HFFc6 (cell line): ENCODE measurements at places on chromosomes 6 and 20.

DNA sequence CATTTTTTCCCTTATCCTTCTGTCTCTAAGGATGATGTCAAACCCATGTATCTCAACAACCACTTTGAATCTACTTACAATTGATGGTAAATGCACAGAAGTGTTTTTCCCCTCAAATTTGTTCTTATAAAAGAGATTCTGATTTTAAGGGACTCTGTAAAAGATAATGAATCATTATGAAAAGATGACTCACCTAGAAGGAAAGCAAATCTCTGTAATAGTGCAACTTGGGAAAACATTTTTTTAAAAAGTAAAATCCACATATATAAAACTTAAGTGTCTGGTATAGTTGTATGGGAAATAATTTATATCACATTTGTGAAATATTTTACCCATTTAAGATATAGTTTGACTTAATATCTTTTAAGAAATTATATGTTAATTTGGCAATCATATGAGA lies 137.0 kb downstream of the TINAG start:
- no peak for DNase-seq

DNA sequence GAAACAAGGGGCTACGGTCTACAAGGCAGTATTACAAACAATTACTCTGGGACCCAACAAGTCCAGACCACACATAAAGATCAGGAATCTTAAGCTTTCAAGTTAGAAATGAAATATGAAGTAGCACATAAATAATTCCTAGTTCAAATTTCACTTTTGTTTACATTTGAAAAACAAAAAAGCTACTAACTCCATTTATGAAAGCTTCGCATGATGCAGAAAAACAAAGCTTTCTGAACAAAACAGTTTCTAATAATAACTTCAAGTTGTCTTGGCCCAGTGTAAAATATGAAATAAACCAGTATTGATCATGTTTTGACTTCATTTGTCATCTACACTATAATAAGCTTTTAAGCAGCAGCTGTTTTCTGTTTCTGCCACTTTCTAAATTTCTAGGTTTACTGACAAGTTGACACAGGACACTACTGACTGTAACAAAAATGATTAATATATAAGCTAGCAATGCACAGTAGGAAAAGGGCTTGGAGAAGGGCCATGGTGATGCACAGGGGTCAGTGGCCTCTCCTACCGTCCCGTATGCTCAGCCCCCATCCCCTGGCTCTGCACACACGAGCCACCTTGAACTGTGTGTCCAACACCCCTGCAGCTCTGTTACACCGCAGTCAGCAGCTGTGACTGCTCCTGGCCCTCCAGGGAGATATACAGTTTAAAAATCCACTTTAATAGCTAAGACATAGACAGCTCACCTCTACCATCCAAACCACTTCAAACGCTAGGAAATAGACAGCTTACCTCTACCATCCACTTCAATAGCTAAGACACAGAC lies 13.3 kb upstream of the RAB22A start:
- DNase-seq, result no peak

GRCh38 chr20:10462516-10462915 lies 27.4 kb downstream of the SLX4IP start:
- no peak for DNase-seq

DNA sequence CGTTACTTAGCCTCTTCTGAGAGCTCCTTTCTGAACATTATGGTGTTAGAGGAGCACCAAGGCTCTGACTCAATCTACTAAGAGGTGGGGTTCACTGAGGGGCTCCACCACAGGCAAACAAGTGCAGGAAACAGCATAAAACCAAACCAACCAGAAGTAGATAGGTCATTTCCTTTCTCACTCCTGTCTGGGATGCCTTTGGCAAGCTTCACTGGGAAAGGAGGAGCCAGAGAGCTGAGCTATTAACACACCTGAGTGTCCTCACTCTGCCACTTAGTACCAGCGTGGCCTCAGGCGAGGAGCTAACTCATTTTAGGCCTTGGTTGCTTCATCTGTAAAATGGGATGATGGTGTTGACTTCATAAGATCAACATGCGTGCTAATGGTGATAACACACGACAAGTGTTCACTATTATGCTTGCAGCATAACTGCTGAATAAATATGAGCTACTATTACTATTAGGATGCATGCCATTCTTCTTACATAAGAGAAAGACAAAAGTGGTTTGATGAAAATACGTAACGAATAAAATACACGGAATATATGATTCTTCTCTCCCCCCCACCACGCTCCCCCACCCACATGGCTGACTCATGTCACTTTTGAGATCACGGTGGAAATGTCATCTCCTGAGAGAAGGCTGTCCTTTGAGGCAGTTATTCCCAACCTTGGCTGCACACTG lies 185.4 kb downstream of the BCAS1 start:
- DNase-seq, result no peak

DNA sequence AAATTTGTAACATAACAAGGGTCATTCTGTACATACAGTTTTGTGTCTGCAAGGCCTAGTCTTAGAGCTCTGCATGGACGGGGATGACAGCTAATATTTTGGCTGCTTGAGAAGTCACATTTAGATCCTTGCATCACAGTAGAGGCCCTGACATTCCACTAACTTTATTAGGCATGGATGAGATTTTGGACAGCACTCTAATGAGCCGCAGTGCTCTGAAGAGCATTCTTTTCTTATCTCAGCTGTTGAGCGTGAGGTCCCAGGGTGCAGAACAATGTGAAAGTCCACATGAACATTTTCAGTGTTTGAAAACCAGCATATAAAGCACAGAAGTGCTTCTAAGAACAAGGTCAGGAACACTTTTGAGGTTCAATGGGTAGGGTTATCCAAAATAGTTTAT lies 58.9 kb downstream of the IPCEF1 start:
- DNase-seq, result no peak

GRCh38 chr20:23639490-23639958 lies 1.8 kb upstream of the CST3 start:
- DNase-seq, result no peak

DNA sequence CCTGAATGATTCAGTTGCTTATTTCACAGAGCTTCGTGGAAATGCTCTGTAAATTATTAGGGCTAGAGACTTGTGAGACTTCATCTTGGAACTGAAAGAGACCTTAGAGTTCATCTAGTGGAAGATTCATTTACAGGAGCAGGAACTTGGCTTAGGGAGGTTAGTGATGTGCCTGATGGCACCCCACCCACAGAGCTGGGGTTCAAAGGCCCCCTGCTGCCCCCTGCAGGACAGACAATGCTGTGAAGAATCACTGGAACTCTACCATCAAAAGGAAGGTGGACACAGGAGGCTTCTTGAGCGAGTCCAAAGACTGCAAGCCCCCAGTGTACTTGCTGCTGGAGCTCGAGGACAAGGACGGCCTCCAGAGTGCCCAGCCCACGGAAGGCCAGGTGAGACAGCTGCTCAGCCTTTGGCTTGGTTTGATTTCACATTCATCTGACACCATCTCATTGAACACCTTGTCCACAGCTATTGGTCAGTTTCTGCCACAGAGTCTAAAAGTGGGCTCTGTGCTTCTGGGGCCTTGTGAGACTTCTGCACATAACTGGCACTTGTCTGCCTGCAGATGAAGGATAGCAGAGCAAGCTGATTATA lies 25.1 kb downstream of the MYBL2 start:
- peak; percentile 25 for DNase-seq

DNA sequence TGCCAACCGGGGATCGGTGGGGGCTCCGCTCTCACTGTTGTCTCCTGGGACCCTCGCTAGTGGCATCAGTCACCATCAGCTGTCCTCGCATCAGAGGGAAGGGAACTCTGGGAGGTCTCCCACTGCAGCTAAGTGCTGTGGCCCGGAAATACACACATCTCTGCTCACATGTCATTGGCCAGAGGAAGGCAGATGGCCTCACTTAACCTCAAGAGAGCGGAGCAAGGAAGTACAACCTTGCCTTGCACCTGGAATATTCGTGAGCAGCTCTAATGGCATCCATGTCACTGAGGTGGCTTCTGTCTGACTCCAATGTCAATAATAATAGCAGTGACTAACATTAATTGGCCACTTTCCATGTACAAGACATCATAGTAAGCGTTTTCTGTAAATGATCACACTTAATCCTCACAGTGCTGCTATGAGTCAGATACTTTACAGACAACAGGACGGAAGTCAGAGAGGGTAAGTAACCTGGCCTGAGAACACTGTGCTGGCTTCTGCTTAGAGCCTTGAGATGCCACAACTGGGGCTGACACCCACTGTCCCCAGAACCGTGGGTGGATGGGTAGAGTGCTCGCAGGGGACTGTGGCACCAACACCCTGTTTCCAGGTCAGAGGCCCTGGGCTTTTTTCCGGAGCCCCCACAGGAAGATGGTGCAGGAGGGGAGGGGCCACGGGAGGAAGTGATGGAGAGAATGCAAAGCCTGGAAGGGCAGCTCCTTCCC lies 6.0 kb downstream of the LHFPL5 start:
- peak; percentile 83 for DNase-seq

GRCh38 chr20:51424270-51425117 lies 118.0 kb downstream of the NFATC2 start:
- no peak for DNase-seq

- no peak for DNase-seq
Measured at GRCh38 chr6:4164117-4164442, 28.7 kb upstream of the ECI2 start.

DNA sequence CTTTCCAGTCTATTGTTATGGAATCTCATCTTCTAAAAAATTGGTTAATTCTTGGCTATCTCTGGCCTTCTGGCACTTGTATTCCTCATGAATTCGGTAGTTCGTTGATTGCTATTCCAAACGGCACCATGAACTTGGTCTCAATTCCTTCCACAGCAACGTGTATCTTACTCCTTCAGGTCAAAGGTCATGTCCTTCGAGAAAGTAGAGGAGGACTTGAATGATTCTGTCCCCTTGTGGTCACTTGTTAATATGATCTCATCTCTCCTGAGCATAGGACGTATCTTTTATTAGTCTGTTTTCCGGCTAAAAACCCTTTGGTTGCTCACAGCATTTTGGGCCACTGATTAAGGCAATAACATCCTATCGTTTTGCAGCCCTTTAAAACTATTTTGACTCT lies 9.4 kb downstream of the TLDC2 start:
- DNase-seq, result no peak

DNA sequence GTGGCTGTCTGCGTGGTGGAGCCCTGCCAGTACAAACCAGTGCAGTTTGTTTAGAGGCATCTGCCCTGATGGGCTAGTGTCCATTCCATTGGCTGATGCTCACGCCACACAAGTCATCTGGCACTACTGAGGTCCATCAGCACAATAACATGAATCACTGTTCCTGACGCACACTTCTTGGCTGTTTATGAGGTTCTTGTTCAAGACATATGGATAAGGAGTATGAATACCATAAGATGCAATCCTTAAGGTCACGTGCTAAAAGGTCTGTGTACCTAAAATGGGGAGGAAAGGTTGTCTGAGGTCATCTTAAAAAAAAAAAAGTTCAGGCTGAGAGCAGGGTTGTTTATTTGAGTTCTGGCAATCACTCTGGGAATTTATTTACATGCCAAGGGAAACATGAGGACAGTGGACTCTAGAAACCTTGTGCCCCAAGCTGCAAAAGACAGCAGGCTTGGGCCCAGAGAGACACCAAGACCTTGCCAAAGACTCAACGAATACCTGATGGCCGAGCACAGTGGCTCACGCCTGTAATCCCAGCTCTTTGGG lies 54.1 kb upstream of the SHLD1 start:
- DNase-seq, result peak; percentile 73

DNA sequence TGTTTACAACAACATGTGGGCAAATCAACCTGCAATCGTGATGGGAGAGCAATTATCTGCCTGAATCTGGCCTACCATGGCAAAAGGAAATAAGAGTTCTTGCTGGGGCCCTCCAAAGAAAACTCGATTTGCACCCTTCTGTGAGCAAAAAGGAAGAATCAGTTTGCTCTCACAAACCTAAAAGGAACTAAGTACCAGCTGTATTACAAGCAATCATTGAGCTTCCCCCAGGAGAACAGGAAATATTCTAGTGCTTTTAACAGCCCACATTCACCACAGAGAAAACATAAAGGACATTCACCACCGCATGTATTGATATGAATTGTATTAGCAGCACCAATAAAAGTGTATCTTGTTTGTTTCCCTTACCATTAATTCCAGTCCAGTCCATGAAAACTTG lies 75.0 kb downstream of the MBOAT1 start:
- DNase-seq, result no peak

DNA sequence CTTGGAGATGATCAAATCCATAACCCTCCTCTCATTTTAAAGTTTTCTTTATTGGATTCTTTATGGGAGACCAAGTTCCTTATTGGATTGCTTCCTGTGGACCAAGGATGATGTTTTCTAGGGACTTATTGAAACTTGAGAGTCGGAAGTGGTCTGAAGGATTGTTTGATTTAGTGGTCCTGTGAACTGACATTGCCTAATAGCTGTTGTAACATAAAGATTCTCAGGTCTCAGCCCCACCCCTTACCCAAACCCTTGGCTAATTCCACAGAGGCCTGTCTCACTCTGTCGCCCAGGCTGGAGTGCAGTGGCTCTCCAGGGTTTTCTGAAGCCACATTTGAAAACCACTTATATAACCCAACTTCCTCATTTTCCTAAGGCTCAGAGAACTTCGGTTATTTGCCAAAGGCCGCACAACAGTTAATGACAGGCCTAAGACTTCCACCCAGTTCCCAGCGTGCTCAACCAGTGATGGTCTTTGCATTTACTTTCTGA lies 77.0 kb downstream of the ATXN1 start:
- DNase-seq, result no peak

GRCh38 chr6:12379181-12379580 lies 89.0 kb downstream of the EDN1 start:
- no peak for DNase-seq

DNA sequence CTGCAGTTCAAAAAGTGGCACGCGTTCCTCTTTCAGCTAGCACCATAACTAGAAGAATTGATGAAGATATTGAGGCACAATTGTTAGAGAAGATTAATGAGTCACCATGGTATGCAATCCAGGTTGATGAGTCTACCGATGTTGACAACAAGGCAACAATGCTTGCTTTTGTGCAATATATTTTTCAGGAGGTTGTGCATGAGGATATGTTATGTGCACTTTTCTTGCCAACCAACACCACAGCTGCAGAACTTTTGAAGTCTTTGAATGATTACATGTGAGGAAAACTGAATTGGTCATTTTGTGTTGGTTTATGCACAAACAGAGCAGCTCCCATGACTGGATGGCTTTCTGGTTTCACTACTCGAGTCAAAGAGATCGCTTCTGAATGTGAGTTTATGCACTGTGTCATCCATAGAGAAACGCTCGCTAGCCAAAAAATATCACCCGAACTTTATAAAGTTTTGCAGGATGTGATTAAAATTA lies 129.3 kb upstream of the SLC24A3 start:
- no peak for DNase-seq

DNA sequence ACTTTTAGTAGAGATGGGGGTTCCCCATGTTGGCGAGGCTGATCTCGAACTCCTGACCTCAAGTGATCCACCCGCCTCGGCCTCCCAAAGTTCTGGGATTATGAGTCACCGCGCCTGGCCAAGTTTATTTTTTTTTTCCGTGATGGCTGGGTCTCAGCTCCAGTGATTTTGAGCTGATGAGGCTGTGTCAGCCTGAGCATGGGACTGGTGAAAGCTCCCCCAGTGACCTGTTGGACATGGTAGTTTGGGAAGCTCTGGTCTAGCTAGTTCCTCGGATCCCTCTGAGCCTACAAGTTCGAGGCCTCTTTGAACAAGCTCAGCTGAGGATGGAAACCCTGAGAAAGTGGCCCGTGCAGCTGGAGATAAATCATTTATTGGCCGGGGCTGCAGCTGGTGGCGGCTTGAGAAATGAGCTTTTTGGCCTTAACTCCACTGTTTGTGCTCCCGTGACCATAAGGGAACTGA lies 126.8 kb downstream of the SNX5 start:
- DNase-seq, result no peak
